ENCODE measurements at places on chromosomes 6 and 20. TPM values are rescaled to one million over a fixed set of nuclear protein-coding genes. Genes with fewer than 3 reads are reported as not detected.

The FAM83C gene
- not detected for total RNA-seq

The GUCA1A gene
- 0.22 TPM for total RNA-seq

The SLA2 gene
- total RNA-seq: not detected

The BCAS1 gene
- total RNA-seq: not detected

The GLYATL3 gene
- not detected for total RNA-seq

The SYNE1 gene
- total RNA-seq: 52.3 TPM

The ZNF76 gene
- 34.6 TPM for total RNA-seq

The TMEM151B gene
- total RNA-seq: 0.07 TPM

The ZBTB22 gene
- total RNA-seq: 12.6 TPM

The PLN gene
- total RNA-seq: not detected

The OXT gene
- not detected for total RNA-seq

The SNRNP48 gene
- 12.8 TPM for total RNA-seq

The PSMF1 gene
- 140 TPM for total RNA-seq

The TAGAP gene
- not detected for total RNA-seq

The PROKR2 gene
- total RNA-seq: not detected

The ETV7 gene
- total RNA-seq: 0.58 TPM

The ATP9A gene
- 35.2 TPM for total RNA-seq

The ZNF322 gene
- total RNA-seq: 15.2 TPM

The C4B gene
- total RNA-seq: 6.5 TPM

The ENPP1 gene
- total RNA-seq: 1.4 TPM

The CALHM4 gene
- total RNA-seq: 0.72 TPM

The ZNF343 gene
- 7.9 TPM for total RNA-seq

The MICB gene
- 25.9 TPM for total RNA-seq

The GABRR1 gene
- not detected for total RNA-seq

The MGME1 gene
- total RNA-seq: 26.2 TPM

The ZC2HC1B gene
- total RNA-seq: not detected

The SHLD1 gene
- 5.1 TPM for total RNA-seq

The GHRH gene
- not detected for total RNA-seq

The SIRPA gene
- 59.2 TPM for total RNA-seq

The STX11 gene
- total RNA-seq: 4.7 TPM

The TRIM40 gene
- not detected for total RNA-seq

The SOX18 gene
- total RNA-seq: 211 TPM

The SLC2A10 gene
- total RNA-seq: 11.1 TPM

The APOBEC2 gene
- total RNA-seq: not detected

The KHDC1 gene
- 3.3 TPM for total RNA-seq

The CNKSR3 gene
- total RNA-seq: 11.0 TPM

The KHDC1L gene
- total RNA-seq: not detected

The COL9A3 gene
- total RNA-seq: 0.76 TPM

The RNF144B gene
- 97.3 TPM for total RNA-seq

The DEFB132 gene
- total RNA-seq: not detected

The CLDN20 gene
- total RNA-seq: not detected

All from endothelial cell of umbilical vein (primary cell).